ENCODE measurements at places on chromosomes 11 and 22.
A peak's percentile ranks its signal among the peaks of the same experiment; 100 is the strongest.

GRCh38 chr11:10727146-10727851 lies 23.7 kb upstream of the CTR9 start:
- DNase-seq = no peak

- no peak for DNase-seq
These were observed 22.7 kb downstream of the KCNQ1OT1 start for GRCh38 chr11:2677127-2677526.

DNA sequence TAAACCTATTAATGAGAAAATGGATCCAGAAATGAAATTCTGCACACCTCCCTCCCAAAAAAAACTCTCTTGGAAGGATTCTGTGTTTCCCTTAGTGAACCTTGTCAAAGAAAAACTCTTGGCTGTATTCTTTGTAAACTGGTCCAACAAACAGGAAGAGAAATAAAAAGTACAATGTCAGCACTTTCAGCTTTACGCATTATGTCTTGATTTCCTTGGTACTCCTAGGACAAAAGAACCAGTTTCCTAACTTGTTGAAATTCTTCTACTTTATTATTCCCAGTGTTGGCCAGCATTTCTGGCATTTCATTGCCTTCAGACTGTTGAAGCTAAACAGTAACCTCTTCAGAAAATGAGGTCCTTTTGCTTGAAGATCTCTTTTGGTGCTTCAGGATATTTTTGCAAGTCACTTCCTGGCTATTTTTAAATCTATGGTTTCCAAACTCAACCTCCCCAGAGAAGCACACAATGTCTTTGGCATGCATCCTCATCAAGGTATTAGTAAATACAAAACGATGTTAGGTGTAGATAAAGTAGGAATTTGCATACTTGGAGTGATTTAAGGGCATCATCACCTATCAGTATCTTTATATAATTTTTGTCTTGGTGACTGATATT lies 342.7 kb downstream of the AASDHPPT start:
- no peak for DNase-seq

- no peak for DNase-seq
These were observed 48.9 kb downstream of the APOL1 start for GRCh38 chr22:36301851-36302250.

- DNase-seq = no peak
These were observed 8.8 kb downstream of the HSPA8 start for GRCh38 chr11:123052901-123053721.

GRCh38 chr11:34481307-34481706 lies 32.3 kb downstream of the ELF5 start:
- DNase-seq = no peak

DNA sequence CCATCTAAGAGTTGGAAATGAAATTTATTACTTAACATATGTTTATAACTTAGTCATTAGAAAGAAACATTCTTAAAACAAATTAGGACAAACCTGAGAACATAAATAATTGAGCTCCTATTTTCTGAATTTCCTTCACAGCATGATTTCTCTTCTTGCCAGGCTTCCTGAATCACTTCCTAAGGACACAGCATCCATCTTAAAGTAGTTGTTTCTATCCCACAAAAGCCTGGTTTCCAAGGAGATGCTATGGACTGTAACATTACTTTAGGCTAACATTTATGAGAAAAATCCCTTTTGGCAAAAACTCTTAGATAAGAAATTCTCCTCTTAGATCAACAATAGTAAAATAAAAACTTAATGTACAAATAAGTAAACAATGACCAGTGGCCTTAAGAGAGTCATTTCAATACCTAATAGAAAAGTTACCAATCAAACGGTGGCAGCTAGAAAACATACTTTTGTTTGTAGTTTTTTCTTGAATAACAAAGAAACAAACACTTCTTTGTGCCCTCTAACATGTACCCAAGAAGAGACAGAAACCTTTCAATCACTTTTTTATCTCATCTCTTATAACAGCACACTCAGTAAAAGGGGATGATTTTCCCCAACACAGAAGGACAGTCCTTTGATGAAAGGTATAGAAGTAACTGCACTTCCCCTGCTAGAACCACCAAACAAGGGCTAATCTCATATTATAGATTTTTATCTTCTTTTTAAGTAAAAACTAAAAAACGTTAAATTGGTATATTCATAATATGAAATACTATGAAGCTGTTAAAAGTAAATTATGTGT lies 74.5 kb downstream of the TTC28 start:
- DNase-seq = no peak

- DNase-seq = no peak
These were observed 847 bp downstream of the ME3 start for GRCh38 chr11:86671531-86672006.

GRCh38 chr11:114251815-114252337 lies 44.3 kb upstream of the NNMT start:
- DNase-seq = no peak

- DNase-seq = no peak
These were observed 110.4 kb downstream of the RRAS2 start for GRCh38 chr11:14248580-14248981.

GRCh38 chr11:18171377-18172000 lies 1.1 kb upstream of the MRGPRX4 start:
- peak; percentile 6 for DNase-seq

DNA sequence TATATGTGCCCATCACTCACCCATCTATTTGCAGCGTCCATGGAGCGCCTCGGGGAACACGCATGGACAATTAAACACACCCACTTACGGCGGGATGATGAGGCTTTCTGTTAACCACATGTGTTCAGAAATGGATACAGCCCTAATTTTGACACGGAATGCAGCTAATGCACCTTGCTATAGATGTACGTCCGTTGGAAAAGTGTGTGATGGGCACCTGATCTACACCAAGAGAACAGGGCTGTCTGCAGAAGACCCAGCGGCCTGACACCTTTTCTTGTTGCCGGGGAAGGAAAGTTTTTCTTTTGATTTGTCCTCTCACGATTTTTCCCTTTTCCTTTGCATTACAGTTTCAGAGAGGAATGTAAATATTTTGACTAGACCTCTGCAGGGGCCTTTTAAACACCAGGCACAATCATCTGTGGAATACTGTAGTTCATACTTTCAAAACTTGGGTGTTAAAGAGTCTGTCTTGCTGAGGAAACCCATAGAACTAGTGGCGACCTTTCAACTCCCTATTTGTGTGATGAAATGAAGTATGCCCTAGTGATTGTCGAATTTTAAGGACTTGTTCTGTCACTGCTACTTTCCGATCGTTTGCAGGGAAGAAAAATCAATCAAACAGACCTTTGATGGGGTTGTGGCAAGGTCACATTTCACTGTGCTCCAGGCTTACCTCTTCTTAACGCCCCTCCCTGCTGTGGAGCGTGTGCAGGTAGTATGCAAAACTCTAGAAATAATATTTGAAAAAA lies 16.5 kb upstream of the PAX6 start:
- DNase-seq = no peak

DNA sequence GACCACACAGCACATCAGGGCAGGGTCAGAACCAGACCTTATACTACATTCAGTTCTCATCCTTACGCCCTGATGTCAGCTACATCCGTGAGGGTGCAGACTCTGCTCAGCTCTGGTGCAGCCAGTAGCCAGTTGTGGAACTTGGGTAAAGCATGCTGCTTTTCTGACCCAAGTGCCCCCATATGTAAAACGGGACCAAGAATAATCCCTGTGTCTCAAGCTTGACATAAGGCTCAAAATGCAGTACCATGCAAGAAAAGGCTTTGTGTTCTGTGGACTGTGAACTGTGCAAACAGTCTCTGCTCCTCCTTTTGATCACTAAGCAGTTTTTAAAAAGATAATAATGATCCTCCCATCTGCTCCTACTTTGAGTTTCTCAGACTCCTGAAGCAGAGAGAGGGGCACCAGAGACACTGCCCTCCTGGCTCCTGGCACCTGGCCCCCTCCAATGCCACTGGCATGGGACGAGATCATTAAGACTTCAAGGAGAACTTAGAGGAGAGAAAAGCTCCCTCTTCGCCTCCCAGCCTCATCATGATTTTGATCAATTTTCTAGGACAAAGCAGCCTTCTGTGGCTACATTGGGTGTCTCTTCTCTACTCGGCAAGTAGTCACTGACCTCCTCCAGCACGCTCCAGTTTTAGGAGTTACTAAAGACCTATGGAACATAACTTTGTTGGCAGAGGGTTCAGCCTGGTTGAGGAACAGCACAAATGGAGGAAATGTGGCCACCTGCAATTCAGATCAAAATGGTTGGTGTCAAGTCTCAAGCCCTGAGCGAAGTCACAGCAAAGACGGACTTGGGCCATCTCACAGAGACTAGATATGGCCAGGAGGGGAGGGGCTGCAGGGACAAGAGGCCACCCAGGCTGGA lies 23.9 kb downstream of the IL10RA start:
- no peak for DNase-seq

DNA sequence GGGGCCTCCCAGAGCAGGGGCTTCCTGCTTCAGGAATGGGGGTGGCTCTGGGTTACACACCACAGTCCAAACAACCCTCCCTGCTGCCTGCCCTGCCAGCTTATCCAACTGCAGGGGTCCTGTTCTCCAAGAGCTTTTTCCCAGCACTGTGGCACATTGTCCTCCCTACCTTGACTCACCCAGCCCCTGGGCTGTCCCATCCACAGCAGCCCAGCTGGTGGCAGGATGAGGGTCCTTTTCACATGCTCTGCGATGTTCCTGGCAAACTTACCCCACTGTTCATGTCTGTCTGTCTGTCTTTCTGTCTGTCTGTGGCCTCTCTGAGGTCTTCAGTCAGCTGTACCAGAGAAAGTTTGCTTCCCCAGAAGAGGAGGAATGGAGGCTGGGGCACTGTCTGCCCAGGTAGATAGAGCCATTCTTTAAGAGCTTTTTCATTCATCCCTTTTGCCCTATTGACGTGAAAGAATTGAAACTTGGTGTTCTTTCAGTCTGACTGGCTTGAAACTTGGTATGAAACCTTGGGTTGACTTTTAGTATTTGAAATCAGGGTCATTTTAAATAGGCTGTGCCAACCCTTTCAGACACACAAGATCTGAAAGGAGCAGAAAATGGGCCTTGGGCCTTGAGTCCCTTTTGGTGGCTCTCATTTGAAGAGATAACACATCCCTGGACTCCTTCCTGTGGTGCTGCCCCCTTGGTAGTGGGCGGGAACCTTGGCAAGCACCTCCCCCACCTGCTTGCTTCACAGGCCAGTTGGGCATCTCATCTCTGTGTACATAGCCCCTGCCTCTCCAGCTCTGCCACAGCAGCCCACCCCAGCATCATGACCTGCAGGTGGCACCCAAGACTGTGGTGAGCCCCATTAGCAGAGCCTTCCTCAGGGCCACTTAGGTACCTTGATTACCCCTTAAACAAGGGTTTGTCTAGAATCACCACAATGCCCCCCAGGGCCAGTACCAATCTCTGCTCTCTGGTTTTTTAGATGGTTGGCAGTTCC lies 74.6 kb upstream of the SUSD2 start:
- DNase-seq = no peak

DNA sequence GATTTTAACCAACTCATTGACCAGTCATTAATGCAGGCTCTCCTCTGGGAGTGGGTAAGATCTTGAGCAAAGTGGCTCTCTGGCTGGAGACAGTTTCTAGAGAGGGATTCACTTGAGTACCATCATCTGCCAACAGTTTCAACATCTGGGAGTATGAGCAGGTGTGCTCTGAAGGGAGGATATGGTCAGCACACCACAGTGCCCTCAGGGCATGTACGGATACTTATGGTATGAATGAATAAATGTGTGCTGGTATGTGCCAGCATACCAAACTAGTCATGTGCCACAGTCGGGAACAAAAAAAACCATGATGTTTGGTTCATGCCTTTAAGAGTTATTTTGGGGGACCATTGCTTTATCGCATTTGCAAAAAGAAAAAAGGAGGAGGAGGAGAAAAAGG lies 1197.5 kb upstream of the TENM4 start:
- no peak for DNase-seq

DNA sequence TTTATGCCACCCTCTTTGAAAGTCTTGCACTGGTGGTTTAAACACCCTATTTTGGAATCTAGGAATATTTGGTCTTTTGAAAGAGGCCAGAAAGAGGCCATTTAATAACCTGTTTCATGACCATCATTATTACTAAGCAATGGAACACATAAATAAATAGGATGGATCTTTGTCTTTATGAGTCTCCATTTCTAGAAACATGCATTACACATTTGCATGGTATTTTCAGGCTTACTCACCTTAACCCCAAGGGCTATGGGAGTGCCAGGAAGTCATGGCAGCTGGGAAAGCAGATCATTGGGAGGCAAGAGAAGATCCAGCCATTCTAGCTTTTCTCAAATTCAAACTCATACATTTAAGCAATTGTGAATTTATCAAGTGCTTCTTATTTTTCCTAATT lies 185.8 kb upstream of the POU2AF2 start:
- DNase-seq = no peak

- DNase-seq = no peak
These were observed 91.6 kb downstream of the FAR1 start for GRCh38 chr11:13760115-13760514.

DNA sequence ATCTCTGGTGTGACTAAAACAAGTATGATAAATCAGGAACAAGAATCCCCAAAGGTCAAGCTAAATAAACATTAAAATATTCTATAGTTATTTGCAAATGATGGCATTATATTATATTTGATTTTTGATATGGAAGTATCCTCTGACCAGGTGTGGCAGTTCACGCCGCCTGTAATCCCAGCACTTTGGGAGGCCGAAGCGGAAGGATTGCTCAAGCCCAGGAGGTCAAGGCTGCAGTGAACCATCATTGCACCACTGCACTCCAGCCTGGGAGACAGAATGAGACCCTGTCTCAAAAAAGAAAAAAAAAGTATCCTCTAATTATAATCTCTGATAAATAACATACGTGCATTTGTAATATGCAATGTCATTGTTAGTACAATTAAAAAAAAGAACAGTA lies 6.6 kb upstream of the POU2AF3 start:
- DNase-seq = no peak

GRCh38 chr11:36360826-36361415 lies 64.8 kb downstream of the PRR5L start:
- no peak for DNase-seq

GRCh38 chr11:72637198-72637597 lies 37.0 kb downstream of the PDE2A start:
- DNase-seq = no peak

- no peak for DNase-seq
These were observed 226.4 kb downstream of the FAM181B start for GRCh38 chr11:82507288-82507687.

- DNase-seq = peak; percentile 27
These were observed 30.9 kb downstream of the MICAL2 start for GRCh38 chr11:12141283-12141682.

DNA sequence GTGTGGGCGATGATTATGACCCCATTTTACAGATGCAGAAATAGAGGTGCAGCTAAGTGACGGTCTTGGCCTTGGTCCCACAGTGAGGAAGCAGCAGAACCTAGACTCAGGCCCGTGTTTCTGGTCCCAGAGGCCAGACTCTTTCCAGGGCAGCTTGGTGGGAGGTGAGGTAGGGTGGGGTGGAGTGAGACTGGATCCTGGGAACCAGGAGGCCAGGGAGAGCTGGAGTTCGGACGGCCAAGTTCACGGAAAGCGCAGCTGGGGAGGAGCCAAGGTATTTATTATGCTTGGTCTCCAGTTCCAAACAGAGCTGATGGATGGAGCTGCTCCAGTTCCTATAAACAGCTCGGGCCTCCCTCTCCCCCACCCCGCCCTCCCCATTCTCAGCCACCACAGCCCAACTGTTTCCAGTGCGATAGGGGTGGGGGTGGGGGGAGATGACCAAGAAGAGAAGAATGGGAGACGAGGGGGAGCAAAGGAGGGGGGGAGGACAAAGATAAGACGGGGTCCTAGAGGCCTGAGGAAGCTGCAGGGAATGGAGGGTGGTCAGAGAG lies 16.2 kb downstream of the LRRC32 start:
- no peak for DNase-seq

Measured in hematopoietic multipotent progenitor cell treated with erythropoietin and hydrocortisone succinate and interleukin-3 and kit ligand, for 15 days (in vitro differentiated cells).